ENCODE measurements at places on chromosomes 1 and 21. TPM values are rescaled to one million over a fixed set of nuclear protein-coding genes. Genes with fewer than 3 reads are reported as not detected.

DNA sequence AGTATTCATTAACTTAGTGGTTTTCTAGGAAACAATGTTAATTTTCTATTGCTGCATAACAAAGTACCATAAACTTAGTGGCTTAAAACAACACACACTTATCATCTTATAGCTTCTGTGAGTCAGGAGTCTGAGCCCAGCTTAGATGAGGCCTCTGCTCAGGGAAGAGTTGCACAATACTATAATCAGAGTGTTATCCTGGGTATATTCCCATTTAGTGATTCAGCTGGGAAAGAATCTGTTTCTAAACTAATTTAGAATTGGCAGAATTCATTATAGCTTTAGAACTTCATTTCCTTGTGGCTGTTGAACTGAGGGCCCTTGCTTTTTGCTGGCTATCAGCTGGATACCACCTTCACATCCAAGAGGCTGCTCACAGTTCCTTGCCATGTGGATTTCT lies 515.5 kb downstream of the BRINP3 start:
- H3K27me3 ChIP-seq, result no peaks in the 10 kb centered on the region
- H3K27ac ChIP-seq, result no peak overlapping the region
- no peaks in the 10 kb centered on the region for H3K4me1 ChIP-seq
- H3K4me3 ChIP-seq, result no peak overlapping the region

The S1PR1 gene
- 4.0 TPM for polyA plus RNA-seq

DNA sequence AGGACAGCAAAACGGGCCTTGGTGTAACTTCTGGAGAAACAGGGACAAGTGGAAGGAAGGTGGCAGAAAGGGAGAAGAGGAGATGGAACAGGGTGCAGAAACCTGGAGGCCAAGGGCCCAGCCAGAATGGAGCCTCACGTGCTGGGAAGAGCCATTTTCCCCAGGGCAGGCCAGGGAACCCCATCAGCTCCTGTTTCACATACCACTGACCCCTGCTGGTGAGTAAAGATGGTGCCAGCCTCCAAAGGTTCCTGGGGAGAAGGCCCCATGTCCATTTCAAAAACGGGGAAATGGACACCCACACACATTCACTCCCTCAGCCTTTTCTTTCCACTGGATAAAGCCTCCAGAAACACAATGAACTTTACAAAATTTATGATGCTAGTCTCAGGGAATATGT lies 57.6 kb upstream of the JUN start:
- DNase-seq, result no peak
- no peak overlapping the region for H3K4me3 ChIP-seq
- no peaks in the 10 kb centered on the region for H3K36me3 ChIP-seq
- H3K4me1 ChIP-seq, result no peaks in the 10 kb centered on the region
- H3K27ac ChIP-seq, result no peak overlapping the region

DNA sequence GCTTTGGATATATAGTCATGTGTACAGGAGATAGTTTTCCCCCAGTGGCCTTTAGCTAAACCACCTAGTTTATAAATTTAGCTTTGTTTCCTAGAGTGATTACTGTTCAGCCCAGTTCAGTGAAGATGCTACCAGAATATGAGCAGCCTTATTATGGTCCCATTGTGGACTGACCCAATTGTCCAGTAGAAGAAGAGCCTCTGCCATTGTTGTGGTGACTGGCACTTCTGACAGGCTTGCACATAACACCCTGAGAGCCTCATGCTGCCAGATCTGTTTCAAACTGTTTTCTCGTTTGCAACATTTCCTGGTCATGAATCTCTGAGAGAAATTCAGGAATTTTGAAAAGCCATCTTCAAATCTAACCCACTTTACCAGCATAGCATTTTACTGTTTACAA lies 20.6 kb downstream of the KPNA6 start:
- peaks cover 3% of the 10 kb centered on the region for H3K4me1 ChIP-seq
- no peak overlapping the region for H3K4me3 ChIP-seq
- no peak for DNase-seq
- H3K27me3 ChIP-seq, result no peaks in the 10 kb centered on the region
- no peak overlapping the region for H3K27ac ChIP-seq
- no peaks in the 10 kb centered on the region for H3K36me3 ChIP-seq

DNA sequence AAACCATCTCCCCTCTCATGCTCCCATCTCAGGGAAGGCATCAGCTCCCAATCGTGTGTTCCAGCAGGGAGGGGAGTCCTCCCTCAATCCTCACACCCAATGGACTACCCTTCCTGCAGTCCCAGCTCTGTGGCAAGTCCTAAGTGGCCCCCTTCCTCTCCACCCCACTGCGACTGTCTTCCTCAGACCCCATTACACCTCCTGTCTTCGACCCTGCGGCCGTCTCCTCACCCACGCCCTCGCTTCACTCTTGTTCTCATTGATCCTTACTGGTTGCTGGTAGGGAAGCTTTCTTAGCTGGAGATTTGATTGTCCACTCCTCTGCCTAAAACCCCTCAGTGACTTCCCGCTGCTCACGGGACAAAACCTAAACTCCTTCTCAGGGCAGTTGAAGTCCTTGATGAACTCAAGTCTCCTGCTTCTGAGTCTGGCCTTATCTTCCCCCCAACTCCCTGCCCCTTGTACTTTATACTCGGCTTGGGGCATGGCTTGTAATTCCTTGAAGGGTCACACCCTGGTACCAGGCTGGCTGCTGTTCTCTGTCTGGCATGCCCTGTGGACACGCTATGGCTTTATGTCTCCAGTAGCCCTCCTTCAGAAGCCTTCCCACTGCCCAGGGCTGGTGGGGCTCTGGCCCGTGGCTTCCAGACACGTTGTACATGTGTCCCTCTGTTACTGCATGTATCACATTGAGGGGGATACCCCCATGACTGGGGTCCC lies 2.3 kb upstream of the EPS8L3 start:
- H3K4me3 ChIP-seq, result no peak overlapping the region
- H3K36me3 ChIP-seq, result no peaks in the 10 kb centered on the region
- H3K27me3 ChIP-seq, result no peaks in the 10 kb centered on the region

GRCh38 chr1:157653494-157653873 lies 47.1 kb downstream of the FCRL3 start:
- H3K4me3 ChIP-seq, result no peak overlapping the region
- no peak for DNase-seq
- no peaks in the 10 kb centered on the region for H3K4me1 ChIP-seq
- H3K27me3 ChIP-seq, result no peaks in the 10 kb centered on the region
- no peak overlapping the region for H3K27ac ChIP-seq
- no peaks in the 10 kb centered on the region for H3K36me3 ChIP-seq

The SLC45A1 gene
- polyA plus RNA-seq, result 1.8 TPM

The LGR6 gene
- polyA plus RNA-seq, result 0.47 TPM

The SGIP1 gene
- polyA plus RNA-seq, result 0.87 TPM

- no peaks in the 10 kb centered on the region for H3K27me3 ChIP-seq
- DNase-seq, result no peak
- peak overlapping the region; percentile 68 for H3K4me3 ChIP-seq
- no peaks in the 10 kb centered on the region for H3K36me3 ChIP-seq
- H3K27ac ChIP-seq, result no peak overlapping the region
- H3K4me1 ChIP-seq, result peaks cover 23% of the 10 kb centered on the region
These were observed 1.7 kb downstream of the PIP5K1A start for GRCh38 chr1:151199873-151200581.

The LEFTY1 gene
- polyA plus RNA-seq, result 8.4 TPM

The BARHL2 gene
- not detected for polyA plus RNA-seq

DNA sequence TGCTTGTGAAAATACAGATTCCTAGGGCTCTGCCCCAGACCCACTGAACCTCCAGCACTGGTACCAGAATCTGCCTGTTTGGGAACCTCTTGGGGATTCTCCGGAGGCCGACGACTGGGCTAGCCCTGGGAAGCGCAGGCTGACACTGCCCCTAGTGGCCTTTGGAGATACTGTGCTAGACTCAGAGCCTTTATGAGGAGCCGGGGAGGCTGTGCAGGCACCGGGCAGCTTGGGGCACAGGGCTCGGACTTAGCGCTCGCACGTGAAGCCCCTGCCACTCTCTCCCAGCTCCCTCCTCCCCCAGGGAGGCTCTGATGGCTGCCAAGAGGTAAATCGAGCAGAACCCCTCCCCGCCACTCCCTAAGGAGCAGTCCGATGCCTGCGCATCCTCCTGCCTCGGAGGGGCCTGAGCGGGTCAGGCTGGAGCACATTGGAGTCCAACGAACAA lies 144.6 kb upstream of the TNR start:
- H3K36me3 ChIP-seq, result no peaks in the 10 kb centered on the region
- H3K27me3 ChIP-seq, result no peaks in the 10 kb centered on the region
- H3K4me3 ChIP-seq, result no peak overlapping the region
- no peaks in the 10 kb centered on the region for H3K4me1 ChIP-seq
- no peak overlapping the region for H3K27ac ChIP-seq
